ENCODE measurements at places on chromosomes 2 and 18.
A peak's percentile ranks its signal among the peaks of the same experiment; 100 is the strongest.

- no peak for DNase-seq
Measured at GRCh38 chr2:119468154-119468955, 36.7 kb downstream of the TMEM37 start.

- peak; percentile 2 for DNase-seq
Measured at GRCh38 chr2:199932312-199932855, 21.3 kb downstream of the C2orf69 start.

- peak; percentile 78 for DNase-seq
Measured at GRCh38 chr2:236972491-236973342, 113.0 kb upstream of the COPS8 start.

DNA sequence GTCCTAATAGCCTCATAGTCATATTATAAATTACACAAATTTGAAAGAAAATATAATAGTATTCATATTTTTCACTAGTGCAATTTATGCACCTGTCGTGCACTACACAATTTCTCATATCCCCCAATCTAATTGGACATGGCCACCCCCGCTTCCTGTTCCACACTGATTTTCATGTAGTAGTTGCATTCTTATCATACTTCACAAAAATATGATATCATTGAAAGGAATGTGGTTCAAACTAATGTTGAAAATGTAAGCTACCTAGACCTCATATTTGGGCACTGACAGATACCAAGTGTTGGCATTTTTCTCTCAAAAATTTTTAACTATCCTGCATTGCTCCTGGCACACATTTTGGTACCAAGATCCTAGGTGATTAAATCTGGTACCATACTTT is 985.5 kb upstream of the POU3F3 start:
- DNase-seq: no peak

- no peak for DNase-seq
Measured at GRCh38 chr2:10191554-10191953, 69.0 kb downstream of the RRM2 start.

GRCh38 chr18:31626409-31626808 is 34.7 kb downstream of the TTR start:
- no peak for DNase-seq

GRCh38 chr2:105953942-105954341 is 209.2 kb downstream of the NCK2 start:
- DNase-seq: no peak

DNA sequence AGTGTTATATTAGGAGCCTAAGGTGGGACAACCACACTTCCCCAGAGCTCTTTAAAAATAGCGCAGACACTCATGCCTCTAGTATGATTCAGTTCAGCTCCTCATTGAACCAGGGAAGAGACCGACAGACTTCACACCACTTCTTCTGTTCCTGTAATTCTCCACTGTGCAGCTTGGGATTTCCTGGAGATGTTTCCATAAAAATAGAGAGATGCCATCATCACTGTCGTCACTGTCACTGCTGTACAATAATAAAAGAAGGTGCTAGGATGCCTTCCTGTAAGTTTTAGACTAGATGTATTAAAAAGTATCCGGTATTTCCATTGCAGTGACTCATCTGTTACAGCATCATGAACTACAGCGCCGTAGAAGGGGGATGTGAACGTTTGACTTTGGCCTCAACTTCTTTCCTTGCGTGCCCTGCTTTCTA is 110.9 kb downstream of the FAM210A start:
- peak; percentile 53 for DNase-seq

DNA sequence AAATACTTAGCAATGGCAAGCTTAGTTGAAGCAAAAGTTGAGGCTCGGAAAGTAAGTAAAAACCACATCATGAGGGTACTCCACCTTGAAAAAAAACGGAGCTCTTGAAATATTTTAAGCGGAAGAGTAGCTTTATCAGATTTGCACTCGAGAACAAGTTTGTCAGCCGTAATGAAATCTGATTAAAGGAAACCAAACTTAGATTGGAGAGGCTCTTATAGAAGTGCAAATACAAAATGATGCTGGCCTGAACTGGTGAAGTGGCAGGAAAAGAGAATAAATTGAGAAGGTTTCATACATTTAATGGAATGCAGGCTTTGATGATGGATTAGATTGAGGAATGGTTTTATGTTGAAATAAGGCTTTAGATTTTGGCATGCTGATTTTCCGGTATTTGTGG is 484.2 kb downstream of the PID1 start:
- DNase-seq: no peak

DNA sequence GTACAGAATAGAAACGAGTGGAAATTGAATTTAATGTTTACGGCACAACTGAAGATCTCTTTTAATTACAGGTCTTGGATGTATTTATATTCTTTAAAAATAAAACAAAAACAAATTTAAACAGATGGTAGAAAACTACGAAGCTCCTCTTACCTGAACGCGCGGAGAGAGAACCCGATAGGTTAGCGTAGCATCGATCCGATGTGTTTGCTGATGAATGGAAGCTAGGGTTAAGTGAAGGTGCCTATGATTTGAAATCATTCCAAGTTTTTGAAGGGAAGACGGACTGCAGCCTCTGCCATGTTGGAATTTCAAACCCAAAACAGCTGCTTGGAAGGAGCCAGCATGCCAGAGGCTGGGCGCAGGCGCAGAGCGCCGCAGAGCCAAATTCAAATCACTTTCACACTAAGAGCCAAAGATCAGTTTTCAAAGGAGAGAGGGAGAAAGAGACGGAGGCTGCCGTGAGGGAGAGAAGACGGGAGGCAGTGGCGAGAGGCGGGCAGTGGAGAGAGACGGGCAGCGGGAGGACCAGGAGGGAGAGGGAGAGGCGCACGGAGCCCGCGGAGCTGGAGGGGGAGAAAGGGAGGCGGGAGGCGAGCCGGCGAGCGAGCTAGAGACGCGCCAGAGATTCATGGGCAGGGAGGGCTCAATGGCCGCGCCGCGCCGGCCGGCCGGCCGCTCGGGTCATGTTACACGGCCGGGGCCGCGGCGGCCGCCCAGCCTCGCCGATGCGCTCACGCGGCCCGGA is at the start of gene FIGN:
Gene FIGN (minus strand): TSS at position 324 of the 748 bp plus-strand sequence. CDS start 1,081 bp downstream, outside the sequence.
- no peak for DNase-seq

Data from inflammatory macrophage (primary cell).